ENCODE measurements at places on chromosomes 6 and 20.

DNA sequence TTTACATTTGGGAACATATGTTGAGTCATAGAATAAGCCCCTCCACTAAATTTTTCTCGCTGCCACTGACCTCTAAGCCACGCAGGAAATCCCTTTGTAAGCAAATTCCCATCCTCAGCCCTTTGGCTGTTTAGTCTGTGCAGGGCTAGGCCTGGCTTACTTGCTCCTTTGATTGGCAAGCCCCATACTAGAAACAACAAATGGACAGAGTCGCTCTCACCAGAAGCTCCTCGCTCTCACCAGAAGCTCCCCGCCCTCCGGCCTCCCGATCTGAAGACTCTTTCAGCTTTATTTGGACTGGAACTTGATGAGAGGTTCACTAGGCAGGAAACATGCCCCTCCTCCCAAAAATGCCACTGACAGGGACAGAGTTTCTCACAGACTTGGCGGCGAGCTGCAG lies 149.2 kb upstream of the EXOC2 start:
- DNase-seq: no peak

GRCh38 chr6:36755435-36756348 lies 58.1 kb downstream of the RAB44 start:
- DNase-seq: no peak

- DNase-seq: no peak
Observed at GRCh38 chr20:1491860-1492642, 831 bp upstream of the SIRPB2 start.

GRCh38 chr20:45459606-45460005 lies 9.9 kb upstream of the WFDC2 start:
- DNase-seq: no peak

- no peak for DNase-seq
Observed at GRCh38 chr6:160349020-160349441, 853 bp downstream of the SLC22A3 start.

DNA sequence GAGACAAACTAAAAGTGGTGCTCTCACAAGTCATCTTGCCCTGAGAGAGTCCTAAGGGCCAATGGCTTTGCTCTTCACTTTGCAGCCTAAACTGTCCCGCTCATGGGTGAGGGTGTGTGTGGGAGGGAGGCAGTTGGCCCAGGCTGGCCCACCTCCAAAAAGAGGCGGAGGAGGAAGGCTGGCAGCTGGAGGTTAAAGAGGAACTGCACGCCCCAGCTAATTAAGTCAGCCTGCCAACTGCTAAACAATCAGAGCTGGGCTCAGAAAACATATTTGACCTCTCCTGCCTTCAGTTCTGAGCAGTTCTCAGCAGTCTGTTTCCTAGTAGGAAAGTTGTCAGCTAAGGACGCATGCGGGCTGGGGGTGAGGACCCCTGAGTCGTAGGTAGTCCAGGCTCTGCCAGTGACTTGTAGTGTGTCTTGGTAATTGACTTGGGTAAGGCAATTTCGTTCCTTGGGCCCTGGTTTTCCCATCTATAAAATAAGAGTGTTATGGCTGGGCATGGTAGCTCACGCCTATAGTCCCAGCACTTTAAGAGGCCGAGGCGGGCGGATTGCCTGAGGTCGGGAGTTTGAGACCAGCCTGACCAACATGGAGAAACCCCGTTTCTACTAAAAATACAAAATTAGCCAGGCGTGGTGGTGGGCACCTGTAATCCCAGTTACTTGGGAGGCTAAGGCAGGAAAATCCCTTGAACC lies 17.0 kb downstream of the GSS start:
- DNase-seq: peak; percentile 83

- no peak for DNase-seq
Observed at GRCh38 chr6:155147958-155148663, 115.7 kb upstream of the CLDN20 start.

DNA sequence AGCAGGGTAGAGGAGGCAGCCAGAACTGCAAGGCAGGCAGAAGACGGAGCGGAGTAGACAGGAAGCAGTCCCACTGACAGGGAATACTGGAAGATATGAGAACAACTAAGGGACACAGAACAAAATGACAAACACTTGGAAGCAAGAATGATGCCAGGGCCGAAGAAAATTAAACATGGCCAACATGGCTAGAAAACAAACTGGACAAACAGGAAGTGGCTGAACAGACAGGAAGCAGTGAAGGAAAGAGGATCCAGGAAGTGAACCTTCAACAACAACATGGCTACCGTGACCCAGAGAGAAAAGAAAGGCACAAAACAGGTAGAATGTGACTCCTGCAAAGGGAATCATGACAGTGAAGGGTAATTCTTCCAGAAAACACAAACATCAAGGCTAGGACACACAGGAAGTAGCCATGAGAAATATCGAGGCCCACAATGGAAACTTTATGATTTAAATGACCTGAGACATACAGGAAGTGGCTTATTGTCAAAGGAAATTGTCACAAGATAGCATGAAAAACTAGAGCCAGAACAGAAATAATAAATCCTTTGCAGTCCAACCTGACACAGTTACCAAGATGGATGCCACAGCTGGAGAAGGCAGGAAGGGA lies 9.1 kb downstream of the COL11A2 start:
- DNase-seq: no peak

DNA sequence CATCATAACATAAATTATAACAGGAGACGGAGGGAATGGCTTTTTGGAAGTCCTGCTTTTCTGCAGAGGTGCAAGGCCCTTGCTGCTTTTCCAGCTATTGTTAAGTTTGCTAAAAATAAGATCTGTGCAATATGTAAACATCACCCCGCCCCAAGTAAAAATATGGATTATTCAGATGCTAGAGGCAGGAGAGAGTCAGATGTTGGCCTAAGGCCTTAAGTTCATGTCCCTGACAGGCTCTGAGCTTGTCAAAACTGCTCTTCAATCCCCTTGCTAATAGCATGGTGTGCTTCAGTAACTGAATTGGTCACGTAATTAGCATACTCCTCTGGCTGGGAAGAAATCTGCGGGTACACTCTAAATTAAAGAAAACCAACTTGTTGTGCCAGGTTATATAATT lies 147.5 kb downstream of the BMP2 start:
- DNase-seq: no peak

GRCh38 chr6:138372711-138373463 lies 4.8 kb upstream of the SMIM28 start:
- DNase-seq: no peak

DNA sequence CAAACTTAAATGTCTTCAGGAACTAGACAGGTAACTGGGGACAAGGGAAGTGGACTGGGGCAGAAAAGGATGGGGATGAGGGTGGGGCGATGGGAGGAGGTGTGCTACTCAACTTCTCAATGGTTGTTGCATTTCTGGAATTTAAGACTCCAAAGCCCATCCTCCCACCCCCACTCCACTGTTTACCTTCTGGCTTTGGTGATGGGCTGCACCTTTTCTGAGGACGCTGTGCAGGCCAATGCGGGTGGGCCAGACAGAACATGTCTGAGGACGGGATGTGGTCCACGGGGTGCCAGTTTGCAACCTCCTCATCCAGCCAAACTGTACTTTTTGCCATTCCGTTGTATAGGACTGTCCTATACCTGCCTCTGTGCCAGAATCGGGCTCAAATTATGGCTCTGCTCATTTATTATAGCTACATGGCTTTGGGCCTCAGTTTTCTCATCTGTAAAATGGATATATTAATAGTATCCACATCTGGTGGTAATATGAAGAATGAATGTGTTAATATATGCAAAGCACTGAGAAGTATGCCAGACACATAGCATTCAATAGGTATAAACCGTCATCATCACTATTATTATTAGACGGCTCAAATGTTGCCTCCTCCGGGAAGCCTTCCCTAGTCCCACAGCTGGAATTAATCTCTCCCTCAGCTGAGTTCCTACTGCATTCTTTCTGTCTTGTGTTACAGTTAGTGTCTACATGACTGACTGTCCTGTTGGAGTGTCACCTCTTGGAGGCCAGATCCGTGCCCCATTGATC lies 31.0 kb upstream of the VEGFA start:
- no peak for DNase-seq

DNA sequence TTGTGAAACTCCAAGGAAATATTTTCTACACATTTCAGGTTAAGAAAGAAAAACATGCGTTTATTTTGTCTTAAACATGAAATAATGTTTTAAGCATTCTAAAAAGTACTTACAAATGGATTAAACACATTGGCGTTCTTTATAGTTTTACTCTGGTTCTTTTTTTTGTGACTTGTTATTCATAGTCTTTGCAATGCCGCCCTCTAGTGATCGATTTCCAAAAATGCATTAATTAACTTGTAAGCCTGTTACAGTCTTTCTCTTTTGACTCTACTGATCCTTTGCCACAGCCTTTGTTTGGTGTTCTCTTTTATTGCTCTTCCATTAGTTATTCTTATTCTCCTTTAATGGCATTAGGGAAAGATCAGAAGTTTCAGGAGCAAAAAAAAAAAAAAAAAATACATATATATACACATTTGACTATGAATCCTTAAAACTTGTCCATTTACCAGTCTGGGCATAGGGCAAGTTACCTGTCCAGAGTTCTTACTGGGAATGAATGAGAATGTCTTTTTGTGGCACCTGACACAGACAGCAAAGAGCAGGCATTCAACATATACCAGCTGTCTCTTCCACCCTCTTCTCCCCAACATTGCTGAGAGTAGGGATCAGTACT lies 59.9 kb downstream of the MACROD2 start:
- DNase-seq: peak; percentile 70

- no peak for DNase-seq
Observed at GRCh38 chr6:45002390-45003105, 325.6 kb upstream of the RUNX2 start.

Data from NCI-H2171 (cell line).